Natural killer cell (primary cell): ENCODE measurements at places on chromosomes 4 and X. TPM values are rescaled to one million over a fixed set of nuclear protein-coding genes. Genes with fewer than 3 reads are reported as not detected.

DNA sequence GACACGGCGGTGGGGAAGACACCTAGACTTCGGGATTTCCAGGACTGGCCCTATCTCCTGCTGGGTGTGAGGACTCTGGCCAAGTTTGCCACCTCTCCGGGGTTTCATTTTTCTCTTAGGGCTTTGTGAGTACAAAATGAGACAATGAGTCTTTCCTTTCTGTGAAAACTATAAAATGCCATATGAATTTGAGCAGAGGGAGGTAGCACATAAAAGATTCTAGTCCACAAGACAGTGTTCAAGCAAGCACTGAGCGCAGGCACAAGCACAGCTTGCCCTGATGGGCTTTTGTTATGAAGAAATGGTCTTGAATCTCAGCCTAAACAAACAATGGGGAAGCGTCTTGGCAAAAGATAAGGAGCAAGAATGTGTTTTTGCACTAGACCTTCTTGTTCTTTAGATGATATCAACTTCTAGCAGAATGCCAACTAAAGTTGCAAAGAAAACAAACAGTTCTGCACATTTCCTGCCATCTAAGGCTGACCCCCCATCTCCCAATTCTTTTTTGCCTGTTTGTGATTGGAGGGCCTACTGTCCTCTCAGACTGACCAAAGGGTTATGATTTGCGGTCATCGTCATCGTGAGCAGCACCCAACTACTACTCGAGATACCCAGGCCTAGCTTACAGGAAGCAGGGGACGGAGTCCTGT lies 73.0 kb upstream of the ZNF518B start:
- no peak for DNase-seq

DNA sequence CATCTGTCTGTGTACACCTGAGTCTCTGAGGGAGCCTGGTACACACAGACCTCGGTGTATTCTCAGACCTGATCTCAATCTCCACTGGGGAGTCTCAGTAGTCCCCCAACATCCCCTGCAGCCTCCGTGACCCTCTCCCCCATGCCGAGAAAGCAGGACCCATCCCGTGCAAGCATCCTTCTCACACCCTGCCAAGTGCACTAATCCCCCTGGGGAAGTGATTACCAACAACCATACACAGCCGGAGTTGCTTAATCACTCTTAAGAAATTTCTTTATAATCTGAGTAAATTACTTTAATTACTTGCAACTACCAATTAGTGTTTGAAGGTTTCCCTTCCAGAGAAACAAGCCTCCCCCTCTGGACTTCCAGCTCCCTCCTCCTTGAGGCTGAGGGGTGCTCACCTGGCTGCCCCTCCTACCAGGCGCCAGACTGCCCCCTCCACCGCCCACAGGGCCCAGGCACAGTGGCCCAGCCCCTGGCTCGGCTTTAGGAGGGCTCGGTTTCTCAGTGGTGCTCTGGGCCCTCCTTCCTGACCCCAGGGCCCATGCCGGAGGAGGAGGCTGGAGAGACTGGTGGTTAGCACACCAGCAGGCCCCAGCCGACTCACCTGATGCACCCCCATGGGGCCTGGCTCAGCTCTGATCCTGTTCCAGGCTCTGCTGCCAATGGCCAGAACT lies 43.8 kb downstream of the PJA1 start:
- no peak for DNase-seq

DNA sequence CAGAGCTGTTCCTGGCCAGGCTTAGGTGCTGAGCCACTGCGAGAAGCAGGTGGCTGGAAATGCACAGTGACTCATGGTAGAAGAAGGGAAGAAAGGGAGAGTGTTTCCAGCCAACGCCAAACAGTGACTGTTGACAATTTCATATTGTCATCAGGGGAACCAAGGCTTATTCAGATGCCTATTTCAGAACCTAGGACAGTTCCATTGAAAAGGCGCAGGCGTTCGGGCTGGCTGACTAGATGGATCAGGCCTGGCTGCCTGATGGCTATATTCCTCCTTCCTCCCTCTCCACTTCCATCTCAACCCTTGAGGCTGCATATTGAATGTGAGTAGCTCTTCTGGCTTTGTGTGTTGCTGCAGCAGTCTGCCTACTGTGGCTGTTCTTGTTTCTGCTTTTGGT lies 73.0 kb upstream of the FRMPD4 start:
- DNase-seq = no peak

DNA sequence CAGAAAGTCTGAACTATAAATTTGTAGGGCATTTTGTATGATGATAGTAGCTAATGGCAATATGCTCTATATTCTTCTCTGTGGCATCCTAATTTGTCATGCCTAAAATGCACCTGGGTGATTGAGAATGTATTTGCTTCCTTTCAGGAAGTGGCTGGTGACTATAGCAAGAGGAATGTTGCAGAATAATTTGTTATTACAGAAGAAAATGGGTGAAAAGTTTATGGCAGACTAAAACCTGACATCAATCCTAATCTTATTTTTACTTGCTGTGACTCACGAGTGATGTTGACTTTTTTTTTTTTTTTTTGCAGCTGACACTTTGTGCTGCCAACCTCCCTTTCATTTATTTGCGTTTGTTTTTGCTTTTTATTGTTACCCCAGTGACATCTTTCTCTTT lies 141.1 kb downstream of the MSL3 start:
- no peak for DNase-seq

DNA sequence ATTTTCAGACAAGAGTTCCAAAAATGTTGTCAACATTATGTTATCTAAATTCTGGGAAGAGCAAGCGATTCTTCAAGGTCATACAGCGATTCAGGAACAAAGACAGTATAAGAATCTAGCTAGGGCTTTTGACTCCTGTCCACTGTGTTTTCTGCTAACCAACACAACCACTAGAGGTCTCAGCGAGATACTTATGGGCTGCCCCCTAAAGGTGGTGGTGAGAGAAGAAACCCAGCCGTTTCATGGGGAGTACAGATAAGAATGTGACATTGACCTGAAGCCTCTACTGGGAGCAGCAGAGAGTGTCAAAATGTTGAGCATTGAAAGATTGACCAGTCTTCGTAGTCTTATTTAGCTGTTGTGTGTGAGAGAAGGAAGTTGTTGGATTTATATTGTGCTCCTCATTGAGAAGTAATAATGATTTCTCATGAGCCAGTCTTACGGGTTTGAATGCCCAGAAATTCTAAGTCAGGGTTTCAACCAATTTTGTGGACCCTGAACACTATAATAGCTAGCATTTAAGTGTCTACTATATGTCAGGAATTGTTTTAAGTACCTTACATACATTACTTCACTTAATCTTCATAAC lies 168.3 kb downstream of the SPRY1 start:
- peak; percentile 78 for DNase-seq

GRCh38 chr4:100017637-100018310 lies 67.7 kb upstream of the H2AZ1 start:
- DNase-seq = no peak

Gene BRS3
- not detected for total RNA-seq

DNA sequence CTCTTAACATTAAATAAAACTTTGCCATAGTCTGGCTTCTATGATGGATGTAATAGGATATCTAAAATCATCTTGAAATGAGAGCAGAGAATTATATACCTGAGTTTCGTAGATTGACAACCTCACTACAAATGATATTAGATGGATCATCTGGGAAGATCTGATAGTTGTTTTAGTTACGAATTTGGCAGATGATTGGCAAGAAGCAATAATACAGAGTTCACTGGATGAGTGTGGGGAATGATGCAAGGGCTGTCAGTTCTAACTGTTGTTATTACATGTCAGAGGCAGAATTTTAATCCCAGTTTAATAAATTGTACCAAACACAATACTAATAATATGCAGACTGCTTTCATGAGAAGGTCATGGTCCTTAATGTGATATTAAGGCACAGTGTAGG lies 585.2 kb downstream of the TRAM1L1 start:
- no peak for DNase-seq

DNA sequence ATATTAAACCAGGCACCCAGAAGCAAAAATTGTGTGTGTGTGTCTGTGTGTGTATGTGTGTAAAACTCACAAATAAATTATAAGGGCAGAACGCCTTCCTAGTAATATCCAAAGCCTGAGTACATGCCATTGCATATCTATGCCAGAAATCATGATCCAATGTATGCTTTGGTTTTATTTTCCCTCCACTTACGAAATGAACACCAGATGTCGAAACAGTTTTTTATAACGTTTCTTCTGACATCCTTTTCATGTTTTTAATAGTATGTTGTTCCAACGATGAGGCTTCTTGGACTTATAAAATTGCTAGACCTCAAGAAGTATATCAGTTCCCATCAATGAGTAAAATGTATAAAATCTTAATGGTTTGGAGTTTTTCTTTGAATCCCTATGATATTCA lies 55.4 kb downstream of the KCNIP4 start:
- DNase-seq = no peak

Gene VCX
- total RNA-seq = not detected

DNA sequence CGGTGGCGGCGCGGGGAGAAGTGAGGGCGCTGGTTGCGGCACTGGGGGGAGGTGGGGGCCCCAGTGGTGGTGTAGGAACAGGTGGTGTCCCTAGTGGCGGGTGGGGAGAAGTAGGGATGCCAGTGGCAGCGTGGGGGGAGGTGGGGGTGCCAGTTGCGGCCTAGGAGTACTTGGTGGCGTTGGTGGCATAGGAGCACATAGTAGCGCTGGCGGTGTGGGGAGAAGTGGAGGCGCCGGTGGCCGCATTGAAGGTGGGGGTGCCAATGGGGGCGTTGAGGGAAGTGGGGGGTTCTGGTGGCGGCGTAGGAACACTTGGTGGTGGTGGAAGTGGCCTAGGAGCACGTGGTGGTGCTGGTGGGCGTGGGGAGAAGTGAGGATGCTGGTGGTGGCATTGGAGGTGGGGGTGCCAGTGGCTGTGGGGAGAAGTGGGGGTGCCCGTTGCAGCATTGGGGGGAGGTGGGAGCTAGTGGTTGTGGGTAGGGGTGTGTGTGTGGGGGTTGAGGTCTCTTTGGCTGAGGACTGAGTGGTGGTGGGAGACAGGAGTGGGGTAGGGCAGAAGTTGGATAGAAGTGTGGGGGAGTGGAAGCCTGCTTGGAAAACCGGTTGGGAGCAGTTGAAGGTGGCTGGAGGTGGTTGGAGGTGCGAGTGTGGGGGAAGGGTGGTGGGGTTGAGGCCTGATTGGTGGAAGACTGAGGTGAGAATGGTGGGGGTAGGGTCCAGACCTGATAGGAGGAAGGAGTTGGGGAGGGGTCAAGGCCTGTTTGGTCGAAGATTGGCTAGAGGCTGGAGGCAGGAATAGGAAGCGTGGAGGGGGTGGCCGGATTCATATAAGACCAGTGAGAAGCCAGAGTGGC lies 1.1 kb downstream of the GCNA start:
- DNase-seq = peak; percentile 9

DNA sequence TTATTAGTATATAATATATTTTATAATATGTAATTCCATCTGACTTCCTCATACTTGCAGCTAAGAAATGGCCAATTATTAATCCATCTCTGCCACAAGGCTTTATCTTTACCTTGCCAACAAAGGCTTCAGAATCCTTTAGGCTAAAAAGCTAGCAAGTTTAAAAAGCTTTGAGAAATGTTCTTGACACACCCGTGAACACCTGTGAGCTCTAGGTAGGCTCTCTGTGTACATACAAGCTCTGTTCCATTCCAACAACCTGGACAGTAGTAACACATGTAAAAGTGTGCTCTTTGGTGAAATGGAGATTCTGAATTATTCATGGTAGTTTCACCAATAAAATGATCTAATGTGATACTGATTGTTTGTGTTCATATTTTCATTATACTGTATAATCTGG lies 49.7 kb upstream of the USP9X start:
- no peak for DNase-seq

DNA sequence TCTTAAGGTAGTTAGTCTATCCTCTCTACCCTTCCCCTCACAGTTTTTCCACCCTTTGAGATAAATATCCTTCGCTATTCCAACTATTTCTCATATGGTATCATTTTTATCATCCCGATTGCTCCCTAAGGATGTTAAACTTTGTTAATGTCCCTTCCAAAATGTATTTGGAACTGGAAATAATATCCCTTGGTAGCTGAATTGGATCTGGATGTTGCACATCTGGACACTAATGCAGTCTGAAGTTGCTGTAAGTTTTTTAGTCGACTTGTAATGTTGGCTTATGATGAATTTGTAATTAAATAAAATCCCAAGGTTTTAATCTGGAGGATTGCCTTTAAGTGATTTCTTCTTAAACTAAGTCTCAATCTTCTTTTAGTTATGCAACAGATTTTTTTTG lies 22.5 kb downstream of the XIAP start:
- no peak for DNase-seq

Gene CNKSR2
- total RNA-seq = 2.2 TPM

GRCh38 chr4:19379191-19379708 lies 872.5 kb upstream of the SLIT2 start:
- no peak for DNase-seq

GRCh38 chr4:47752214-47752613 lies 85.7 kb downstream of the CORIN start:
- no peak for DNase-seq

Gene SMIM10
- total RNA-seq = not detected

GRCh38 chr4:604131-604530 lies 21.2 kb upstream of the PDE6B start:
- peak; percentile 15 for DNase-seq

DNA sequence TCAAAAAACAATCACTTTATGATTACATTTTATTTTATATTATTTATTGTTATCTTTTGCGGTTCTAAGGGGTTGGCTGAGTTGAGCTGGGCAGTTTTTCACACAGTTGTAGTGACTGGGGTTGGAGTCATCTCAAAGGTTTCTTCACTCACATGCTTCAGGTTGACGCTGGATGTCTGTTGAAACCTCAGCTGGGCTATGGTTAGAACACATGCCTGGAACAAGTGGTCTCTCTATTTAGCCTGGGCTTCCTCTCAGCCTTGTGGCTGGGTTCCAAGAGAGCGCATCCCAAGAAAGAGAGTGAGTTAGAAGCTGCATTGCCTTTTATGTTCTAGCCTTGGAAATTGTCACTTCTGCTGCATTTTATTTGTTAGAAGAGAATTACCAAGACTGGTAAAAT lies 87.4 kb downstream of the CBLL2 start:
- no peak for DNase-seq

DNA sequence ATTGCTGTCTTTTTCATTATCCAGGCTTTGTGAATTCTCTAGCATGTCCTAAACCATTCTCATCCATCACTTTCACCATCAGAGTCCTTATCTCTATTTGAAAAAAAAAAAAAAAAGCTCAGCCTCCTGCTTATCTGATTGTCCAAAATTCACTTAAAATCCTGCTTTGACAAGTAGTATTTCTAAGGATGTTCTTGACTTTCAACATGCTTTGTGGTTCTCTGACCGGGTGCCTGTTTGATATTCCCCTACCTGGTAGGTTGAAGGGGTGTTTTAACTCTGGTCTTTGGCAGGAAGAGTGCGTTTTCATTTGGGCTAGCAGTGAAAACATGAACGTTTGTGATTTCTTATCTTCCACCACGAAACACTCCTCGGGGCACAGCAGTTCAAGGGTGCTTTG lies 17.3 kb upstream of the BBS12 start:
- DNase-seq = no peak

GRCh38 chr4:140705625-140706275 lies 50.4 kb downstream of the TBC1D9 start:
- DNase-seq = no peak

DNA sequence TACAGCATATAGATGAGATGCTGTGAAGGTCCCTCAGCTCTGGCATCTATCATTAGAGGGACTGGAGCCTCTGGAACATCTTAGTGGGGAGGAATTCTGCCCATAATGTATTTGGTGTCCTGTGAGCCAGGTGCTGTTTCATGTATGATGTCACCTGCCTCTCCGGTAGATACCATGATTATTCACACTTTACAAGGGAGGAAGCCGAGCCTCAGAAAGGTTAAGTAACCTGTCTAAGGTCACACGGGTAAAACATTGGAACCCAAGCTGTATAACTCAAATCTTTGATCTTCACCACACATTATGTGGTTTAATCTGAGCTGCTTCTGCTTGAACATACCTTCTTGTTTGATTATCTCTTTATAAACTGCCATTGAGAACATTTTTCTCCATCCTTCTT lies 442.8 kb downstream of the BCOR start:
- DNase-seq = no peak

Gene TNIP3
- 2.5 TPM for total RNA-seq
